ENCODE measurements at places on chromosomes 2 and 18.

- DNase-seq = no peak
Observed at GRCh38 chr18:57087644-57088376, 59.1 kb upstream of the BOD1L2 start.

DNA sequence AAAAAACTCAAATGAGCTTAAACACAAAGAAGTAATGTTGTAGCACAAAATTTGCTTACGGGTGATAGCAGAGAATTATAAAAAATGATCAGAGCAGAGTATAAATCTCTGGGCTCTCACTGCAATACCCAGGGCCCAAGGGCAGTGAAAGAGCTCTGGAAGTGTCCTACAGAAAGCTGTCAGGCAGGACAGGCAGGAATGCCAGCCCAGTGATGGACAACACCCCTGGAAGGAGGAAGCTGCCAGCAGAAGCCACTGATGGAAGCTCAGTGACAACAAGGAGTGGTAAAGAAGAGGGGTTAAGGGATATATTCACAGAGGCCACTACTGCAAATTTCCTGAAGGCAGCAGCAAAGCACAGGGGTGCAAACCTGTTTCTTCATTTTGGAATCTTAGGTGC, 214.9 kb downstream of the L3MBTL4 start:
- no peak for DNase-seq

DNA sequence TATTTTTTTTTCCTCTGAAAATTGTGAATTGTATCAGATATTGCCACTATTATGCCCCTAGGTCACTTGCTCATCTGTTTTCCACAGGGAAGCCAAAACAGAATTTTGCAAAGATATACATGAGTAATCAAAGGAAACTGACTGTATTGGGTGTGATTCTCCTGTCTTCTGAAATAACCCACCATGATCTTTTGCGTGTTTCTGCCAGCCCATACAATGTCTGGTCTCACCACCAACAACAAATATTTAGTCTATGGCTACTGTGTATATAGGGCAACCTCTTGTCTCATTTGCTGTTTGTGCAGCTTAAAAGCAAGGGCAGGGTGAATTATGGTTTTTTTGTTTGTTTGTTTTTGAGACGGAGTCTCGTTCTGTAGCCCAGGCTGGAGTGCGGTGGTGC, 26.5 kb downstream of the EPAS1 start:
- DNase-seq = no peak

DNA sequence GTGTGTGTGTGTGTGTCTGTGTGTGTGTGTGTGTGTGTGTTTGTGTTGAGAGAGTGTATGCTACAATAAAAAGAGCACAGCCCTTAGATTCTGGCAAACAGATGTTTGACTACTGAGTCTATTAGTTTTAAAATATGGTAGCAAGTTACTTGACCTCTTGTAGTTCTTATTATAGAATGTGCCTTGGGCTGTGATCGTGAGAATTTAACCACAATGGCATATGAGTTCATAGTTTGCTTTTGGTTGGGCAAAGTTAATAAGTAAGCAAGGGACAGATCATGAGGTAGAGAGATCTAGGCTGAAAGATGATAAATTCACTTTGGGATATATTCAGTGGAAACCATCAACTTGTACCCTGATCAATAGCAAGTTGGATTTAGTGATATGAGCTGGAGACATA, 334.3 kb upstream of the VWC2L start:
- no peak for DNase-seq

GRCh38 chr2:204491528-204491927, 53.7 kb upstream of the PARD3B start:
- DNase-seq = no peak

- no peak for DNase-seq
Observed at GRCh38 chr18:49100226-49100968, 149.6 kb upstream of the SMAD7 start.

DNA sequence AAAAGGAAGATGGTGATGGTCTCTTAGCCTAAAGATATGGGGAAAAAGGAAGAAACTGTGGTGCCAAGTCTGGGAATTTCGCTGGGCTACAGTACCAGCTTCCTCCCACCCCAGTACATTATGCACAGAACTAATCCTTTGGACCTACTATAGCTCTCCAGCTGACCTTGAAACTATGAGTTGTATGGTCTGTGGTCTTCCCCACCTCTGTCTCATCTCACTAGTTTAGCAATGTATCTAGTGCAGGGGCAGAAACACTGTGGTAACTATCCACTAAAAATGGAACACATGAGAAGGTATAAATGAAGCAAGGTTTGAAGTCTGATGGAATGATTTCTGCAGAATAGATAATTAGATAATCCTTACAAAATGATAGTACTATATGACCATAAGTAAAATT, 190.4 kb upstream of the CCDC150 start:
- no peak for DNase-seq

Data from GOT3 (cell line).